ENCODE measurements at places on chromosomes 11 and 22.

- H3K27ac ChIP-seq = no peak overlapping the region
- DNase-seq = no peak
- H3K4me1 ChIP-seq = no peaks in the 10 kb centered on the region
- peaks cover 25% of the 10 kb centered on the region for H3K27me3 ChIP-seq
These were observed 154.6 kb downstream of the TRIM29 start for GRCh38 chr11:119983240-119983732.

DNA sequence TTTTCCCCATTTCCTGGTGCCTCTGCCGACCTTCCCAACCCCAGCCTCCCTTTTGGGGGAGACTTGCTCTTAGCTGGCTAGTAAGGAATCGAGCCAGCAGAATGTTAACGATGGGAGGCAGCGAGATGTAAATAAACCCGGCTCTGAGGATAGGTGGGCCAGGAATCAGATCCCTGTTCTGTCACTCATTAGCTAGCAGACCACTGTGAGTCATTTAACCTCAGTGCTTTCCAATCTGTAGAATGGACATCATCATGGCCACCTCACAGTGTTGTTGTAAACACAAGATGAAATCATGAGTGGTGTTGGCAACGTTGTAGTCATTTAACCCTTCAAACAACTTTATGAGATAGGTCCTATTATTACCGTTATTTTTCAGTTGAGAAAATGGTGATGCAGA, 208.6 kb downstream of the KIRREL3 start:
- H3K36me3 ChIP-seq = no peaks in the 10 kb centered on the region
- H3K27ac ChIP-seq = no peak overlapping the region
- H3K4me3 ChIP-seq = no peak overlapping the region

DNA sequence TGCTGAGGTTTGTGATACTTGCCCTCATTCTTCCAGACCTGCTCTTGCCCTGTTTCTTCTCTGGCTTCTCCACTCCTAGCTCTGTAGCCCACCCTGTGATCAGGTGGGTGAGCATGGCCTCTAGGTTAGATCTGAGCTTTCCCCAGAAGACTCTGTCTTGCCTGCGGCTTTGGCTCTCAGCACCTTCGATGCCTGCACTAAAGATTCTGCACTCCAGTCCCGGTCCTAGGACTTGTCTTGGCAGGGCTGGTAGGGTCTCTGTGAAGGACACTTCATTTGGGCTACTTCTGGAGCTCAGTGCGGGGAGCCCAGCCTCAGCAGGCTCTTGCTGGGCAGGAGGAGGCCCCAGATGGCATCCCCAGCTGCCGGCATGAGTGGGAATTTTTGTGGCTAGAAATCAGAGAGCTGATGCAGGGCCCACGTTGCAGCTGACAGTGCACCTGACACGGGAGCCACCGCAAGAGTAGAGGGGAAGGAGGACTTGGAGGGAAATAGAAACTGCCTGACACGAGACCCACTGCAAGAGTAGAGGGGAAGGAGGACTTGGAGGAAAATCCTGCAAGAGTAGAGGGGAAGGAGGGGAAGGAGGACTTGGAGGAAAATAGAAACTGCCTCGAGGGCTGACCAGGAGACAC, 226.9 kb upstream of the B3GAT1 start:
- peaks cover 11% of the 10 kb centered on the region for H3K4me1 ChIP-seq
- H3K36me3 ChIP-seq = no peaks in the 10 kb centered on the region
- no peak overlapping the region for H3K27ac ChIP-seq
- H3K4me3 ChIP-seq = no peak overlapping the region

- H3K27me3 ChIP-seq = 0 out of 2 replicates have a peak, but pooled peaks cover 4% of the 10 kb centered on the region
- no peak overlapping the region for H3K4me3 ChIP-seq
- no peaks in the 10 kb centered on the region for H3K36me3 ChIP-seq
- no peak for DNase-seq
These were observed 390.6 kb downstream of the AASDHPPT start for GRCh38 chr11:106468086-106468485.

DNA sequence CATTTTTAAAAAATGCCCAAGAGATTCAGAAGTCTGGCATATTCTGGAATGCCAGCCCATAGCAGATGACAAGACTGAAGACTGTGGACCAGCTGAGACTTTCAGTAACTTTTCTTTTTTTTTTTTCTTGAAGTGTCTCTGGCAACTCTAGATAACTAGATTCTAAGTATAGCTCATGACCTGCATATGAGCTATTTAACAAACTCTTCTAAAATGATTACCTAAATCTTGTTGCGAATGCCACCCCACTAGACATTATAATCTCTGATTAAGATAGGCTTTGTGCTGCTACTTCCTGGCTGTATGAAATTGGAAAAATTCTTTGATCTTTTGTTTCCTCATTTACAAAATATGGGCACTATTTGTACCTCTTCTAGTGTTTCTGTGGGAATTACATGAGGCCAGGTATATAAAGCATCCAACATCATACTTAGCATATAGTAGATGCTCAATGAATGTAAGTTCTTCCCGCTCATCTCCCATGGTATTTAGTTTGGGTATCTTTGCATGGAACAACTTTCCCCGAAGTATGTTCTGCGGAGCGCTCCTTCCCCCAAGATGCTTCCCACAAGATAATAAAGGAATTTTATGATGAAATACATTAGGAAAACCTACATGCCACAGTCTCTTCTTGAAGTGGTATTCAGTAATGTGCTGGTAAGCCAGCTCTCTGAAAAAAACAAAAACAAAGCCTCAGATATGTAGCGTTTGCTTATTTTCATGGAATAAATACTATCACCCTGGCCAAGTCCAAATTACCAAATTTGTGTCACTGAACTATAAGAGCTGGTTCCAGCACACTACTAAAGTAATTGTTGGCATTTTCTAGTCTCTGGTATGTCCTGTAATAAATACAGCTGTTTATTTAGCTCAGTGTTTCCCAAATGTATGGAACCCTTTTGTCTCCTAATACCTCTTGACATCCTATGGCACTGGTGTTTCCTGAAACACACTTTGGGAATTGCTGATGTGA, 86.8 kb upstream of the TIMP3 start:
- H3K36me3 ChIP-seq = no peaks in the 10 kb centered on the region
- no peak for DNase-seq

DNA sequence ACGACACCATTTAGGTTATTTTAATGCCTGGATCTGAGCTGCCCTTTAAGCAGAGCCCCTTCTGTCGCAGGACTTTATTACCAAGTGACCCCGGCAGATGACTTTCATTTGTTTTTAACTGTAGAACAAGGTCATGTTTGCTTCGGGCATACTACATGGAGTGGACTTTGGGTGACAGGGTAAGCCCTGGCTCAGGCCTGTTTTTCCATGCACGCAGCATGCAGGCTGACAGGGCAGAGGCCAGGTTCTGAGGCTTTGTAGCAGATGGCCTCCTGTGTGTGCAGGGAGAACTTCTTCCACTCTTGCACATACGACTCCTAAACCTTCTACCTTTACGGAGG, 50.5 kb downstream of the SNX19 start:
- no peak overlapping the region for H3K27ac ChIP-seq
- H3K36me3 ChIP-seq = no peaks in the 10 kb centered on the region
- no peaks in the 10 kb centered on the region for H3K27me3 ChIP-seq
- no peak overlapping the region for H3K4me3 ChIP-seq
- no peaks in the 10 kb centered on the region for H3K4me1 ChIP-seq
- no peak for DNase-seq

DNA sequence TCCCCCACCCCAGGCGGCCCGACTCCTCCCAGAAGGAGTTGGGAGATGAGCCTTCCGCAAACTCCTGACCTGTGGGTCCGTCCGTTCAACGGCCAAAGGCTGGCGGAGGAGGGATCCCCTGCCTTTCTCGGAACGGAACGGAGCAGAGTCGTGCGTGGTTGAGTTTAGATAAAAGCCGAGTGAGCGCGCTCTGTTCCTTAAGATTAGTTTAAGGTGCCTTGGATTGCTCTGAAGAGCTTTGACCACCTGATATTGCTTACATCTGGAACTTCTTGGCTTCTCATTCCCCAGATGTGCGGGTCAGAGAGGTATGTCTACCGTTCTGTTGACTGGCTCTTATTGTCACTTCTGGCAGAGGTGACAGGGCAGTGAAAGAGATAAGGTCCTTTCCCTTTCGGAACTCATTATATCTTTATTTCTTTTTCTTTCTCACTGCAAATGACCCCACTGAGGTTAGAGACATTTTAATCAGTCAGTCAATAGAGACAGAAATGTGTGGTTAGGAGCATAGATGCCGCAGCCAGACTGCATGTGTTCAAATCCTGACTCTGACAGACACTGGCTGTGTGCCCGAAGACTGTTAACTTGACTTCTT, at the start of gene TRIM6:
TRIM6 (plus strand) TSS at position 31 of the 595 bp plus-strand sequence; CDS start at position 292, 261 bp downstream.
- DNase-seq = no peak
- no peaks in the 10 kb centered on the region for H3K27me3 ChIP-seq
- H3K4me1 ChIP-seq = peaks cover 31% of the 10 kb centered on the region

DNA sequence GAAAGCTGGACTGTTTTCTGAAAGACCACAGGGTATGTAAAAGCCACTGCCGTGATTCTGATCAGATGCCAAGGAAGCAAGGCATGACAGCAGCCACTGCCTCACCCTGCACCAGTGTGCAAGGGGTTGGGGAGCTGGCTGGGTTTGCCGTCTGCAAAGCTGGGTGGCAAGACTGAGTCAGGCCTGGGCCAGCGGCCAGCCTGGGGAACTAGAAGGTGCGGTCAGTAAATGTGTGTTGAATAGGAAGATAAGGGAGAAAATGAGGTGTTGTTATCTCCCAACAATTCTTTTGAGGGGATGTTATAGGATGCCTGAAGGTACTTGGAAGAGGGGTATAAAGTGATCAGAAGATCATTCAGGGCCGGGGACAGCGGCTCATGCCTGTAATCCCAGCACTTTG, 8.0 kb downstream of the VSTM5 start:
- H3K36me3 ChIP-seq = no peaks in the 10 kb centered on the region
- H3K4me1 ChIP-seq = peaks cover 39% of the 10 kb centered on the region
- H3K27ac ChIP-seq = no peak overlapping the region
- peak; percentile 67 for DNase-seq
- no peaks in the 10 kb centered on the region for H3K27me3 ChIP-seq

- no peaks in the 10 kb centered on the region for H3K36me3 ChIP-seq
- H3K4me1 ChIP-seq = peaks cover 31% of the 10 kb centered on the region
- DNase-seq = peak; percentile 74
- H3K4me3 ChIP-seq = no peak overlapping the region
- H3K27me3 ChIP-seq = no peaks in the 10 kb centered on the region
These were observed 49.3 kb downstream of the AHNAK start for GRCh38 chr11:62497132-62497801.
